T-helper 22 cell (primary cell): ENCODE measurements at places on chromosomes 6 and 20.

DNA sequence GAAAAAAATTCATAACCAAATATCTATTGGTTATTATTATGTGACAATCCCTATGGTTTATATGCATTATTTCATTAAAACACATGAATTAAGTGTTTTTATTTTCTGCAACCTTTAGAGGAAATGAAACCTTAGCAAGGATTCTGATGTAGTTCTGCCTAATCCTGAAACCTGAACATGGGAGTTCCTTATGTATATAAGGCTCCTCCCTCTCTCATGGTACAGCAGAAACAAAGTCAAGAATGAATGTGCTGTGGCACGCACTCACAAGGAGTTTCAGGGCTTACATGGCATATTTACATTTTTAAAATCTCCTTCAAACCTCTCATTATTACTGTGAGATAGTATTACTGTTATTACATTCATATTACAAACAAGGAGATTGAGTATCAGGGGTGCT, 426.4 kb upstream of the CITED2 start:
- no peak for DNase-seq

- DNase-seq = peak; percentile 16
Measured at GRCh38 chr6:156794546-156795354, 17.6 kb downstream of the ARID1B start.

GRCh38 chr20:61120595-61121515, 131.2 kb upstream of the CDH4 start:
- no peak for DNase-seq

GRCh38 chr20:51036226-51036625, 13.3 kb upstream of the KCNG1 start:
- DNase-seq = no peak

GRCh38 chr20:41984031-41984430, 365.9 kb upstream of the CHD6 start:
- DNase-seq = no peak

- no peak for DNase-seq
Measured at GRCh38 chr6:126217497-126217896, 122.4 kb upstream of the CENPW start.

- DNase-seq = no peak
Measured at GRCh38 chr6:3053231-3053508, 15.1 kb upstream of the RIPK1 start.

- no peak for DNase-seq
Measured at GRCh38 chr6:56580271-56580670, 62.4 kb downstream of the DST start.

DNA sequence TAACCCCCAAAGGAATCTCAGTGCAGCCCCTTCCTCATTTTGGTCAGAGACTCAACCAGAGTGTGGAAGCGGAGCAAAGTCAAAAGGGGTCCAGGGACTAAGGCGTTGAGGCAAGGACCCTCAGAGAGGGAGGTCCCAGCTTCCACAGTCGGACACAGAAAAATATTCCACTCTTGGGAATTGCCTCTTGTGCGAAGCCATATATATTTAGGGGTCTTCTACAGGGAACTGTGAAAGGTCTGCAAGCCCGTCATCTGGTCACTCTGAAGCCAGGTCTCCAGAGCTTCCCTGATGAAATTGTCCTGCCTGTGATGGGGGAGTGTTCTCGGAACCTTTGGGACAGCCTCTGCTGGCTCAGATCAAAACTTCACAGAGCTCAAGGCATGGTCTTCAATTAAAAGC, 160.8 kb downstream of the TBXT start:
- no peak for DNase-seq

GRCh38 chr20:57908704-57909630, 199.2 kb upstream of the PMEPA1 start:
- no peak for DNase-seq

DNA sequence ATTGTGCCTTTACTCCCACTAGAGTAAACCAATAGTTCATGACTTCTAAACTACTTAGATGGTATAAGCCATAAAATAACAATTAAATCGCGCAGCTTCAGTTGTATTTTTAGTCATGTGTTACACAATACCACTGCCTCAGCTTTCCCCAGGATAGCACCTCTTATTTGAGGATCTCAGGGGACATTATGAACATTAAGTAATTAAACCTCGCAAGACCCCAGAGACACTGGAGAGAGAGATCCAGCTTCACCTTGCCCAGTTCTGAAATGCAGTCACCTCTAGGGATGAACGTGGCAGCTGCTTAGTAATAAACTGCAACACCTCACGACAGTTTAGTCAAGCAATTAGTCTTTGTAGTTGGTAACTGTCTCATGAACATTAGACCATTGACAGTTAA, 87.1 kb downstream of the CFAP61 start:
- no peak for DNase-seq

DNA sequence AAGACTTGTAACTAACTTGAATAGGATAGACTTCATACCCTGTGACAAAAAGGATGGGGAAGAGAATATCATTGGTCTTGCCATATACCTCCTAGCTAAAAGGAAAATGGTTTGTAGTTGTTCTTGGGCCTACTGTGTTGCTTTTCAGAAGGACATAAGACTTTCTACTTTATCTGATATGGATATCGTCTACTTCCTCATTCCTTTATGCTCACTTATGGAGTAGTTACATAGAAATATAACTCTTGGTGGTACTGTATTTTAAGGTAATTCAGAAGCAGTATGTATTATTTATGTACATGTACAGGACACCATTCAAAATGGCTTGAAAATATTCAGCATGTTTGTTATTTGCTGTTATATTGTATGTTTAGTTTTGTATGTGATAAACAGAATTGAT, 8.0 kb downstream of the FAM217B start:
- DNase-seq = no peak

- no peak for DNase-seq
Measured at GRCh38 chr6:28251661-28252008, 434 bp downstream of the ZKSCAN4 start.

- DNase-seq = no peak
Measured at GRCh38 chr6:113397236-113397635, 459.9 kb upstream of the MARCKS start.

DNA sequence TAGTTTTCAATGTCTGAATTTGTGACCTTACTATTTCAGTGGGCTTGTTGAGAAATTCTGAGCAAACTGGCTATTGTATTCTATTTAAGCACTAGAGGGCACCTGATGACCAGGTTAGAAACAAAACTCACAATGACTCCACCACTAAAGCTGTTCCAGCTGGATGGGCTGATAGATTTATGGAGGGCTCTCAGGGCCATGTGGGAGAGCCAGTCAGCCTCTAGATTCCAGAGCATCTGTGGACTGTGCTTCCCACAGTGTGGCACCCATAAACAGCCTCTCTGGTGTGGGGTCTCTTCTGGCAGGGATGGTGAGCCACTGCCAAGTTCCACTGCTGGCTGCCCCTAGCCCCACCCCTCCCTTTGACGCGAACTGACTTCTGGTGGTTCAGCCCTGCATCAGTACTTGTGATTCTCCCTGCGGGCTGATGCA, 29.2 kb downstream of the C6orf58 start:
- no peak for DNase-seq

DNA sequence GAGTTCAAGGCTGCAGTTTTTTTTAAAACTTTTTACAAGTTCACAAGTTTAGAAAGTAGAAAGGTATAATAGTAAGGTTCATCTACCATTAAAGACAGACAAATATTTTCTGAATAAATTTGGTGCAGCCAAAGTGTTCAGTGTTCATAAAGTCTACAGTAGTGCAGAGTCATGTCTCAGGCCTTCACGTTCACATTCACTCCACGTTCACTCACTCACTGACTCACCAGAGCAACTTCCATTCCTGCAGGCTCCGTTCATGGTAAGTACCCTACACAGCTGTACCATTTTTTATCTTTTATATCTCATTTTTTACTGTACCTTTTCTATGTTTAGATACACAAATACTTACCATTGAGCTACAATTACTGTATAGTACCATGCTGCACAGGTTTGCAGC, 67.6 kb downstream of the B4GALT5 start:
- no peak for DNase-seq

DNA sequence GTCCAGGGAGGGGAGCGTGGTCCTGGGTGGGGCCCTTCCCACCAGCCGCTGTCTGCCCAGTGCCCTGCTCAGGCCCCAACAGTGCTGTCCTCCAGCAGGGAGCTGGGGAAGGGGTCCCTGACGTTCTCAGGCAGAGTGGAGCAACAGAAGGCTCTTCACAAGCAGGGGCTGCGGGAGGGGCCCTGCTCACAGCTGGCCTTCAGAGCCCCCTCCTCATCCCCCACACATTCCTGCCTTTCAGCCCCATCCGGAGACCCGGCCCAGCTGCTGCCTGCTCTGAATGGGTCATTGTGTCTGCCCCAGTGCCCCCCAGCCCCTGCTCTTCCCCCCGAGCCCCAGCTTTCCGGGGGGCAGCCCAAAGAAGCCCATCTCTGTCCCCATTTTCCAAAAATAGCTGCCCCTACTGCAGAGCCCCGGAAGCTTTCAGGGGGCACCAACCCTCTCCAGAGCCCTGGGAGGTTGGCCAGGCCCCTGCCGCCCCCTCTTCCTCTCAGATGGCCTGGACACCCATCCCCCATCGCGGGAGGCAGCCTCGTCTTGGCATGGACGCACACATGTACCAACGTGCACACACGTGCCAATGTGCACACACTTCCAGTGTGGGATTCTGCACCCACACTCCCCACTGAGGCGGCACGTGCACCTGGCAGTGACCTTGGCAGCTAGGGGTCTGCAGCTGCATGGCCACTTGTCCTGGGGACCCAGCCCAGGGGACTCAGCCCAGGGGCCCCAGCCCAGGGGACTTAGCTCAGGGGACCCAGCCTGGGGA, 3.7 kb downstream of the COL20A1 start:
- DNase-seq = no peak

DNA sequence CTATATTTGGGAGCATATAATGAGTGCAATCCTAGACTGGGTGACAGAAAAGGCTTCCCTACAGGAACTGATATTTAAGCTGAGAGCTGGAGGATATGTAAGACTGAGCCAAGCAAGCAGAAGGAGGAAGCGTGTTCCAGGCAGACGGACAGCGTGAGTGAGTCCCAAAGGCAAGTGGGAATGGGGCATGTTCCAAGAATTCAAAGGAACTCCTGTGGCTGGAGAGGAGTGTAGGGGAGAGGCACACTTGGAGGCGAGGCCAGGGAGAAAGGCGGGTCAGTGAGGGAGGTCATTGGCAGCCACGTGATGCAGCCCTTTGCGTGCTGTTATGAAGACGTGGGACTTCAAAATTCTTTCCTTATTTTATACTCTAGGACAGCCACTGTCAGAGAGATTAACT, 27.9 kb upstream of the SGK1 start:
- no peak for DNase-seq

GRCh38 chr6:125793863-125794262, 3.1 kb downstream of the NCOA7 start:
- DNase-seq = no peak

DNA sequence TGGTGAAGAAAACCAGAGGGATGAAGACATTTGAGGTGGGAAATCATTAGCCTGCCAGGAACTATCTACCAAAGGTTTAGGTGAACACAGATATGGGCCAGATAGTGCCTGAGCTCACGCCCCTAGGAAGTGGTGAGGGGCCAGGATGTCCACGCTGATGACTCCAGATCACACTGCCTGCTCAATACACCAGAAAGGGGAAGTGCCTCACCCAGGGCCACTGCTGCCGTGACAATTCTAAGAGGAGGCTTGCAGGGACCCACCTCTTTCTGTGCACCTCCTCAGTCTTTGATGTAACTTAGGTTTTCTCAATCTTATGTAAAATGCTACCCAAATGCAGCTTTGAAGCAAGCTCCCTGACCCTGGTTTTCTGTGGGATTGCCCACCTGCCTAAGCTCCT, 5.4 kb upstream of the RAB44 start:
- no peak for DNase-seq

DNA sequence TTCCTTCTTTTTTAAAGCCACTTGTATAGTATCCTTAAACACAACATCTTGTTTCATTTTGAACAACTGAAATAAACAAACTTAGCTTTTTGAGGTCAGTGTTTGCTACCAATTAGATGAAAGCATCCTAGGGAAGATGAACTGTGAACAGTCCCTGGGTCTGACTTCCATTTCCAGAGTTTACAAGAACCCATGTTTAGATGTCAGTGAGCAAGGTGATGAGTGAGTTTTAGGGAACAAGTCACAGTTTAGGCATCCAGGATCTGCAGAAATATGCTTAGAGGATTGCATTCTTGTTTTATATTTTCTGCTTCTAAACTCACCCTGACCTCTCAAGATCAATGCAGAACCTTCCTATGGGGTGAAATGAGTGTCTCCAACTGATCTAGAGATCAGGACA, 3.0 kb downstream of the ZC2HC1B start:
- no peak for DNase-seq

DNA sequence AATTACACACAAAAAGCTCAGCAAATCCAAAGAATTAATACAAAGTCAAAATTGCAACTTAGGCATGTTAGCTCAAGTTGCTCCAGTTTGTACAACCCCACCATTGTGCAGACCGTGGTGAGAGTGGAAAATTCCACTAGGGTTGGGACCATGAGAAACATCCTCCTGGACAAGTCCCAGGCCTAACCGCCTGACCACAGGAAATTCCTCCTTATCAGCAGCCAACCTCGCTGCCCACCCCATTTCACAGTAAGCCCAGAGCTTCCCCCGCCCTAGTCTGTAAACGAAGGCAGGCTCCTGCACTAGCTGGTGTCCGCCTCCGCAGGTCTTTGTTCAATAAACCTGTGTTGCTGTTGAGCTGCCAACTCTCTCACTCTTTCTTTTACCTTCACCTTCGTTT, 1023.3 kb downstream of the EYS start:
- DNase-seq = no peak

GRCh38 chr20:23278172-23278571, 72.4 kb upstream of the NXT1 start:
- DNase-seq = no peak

- DNase-seq = no peak
Measured at GRCh38 chr6:138241381-138241780, 23.1 kb upstream of the PBOV1 start.

DNA sequence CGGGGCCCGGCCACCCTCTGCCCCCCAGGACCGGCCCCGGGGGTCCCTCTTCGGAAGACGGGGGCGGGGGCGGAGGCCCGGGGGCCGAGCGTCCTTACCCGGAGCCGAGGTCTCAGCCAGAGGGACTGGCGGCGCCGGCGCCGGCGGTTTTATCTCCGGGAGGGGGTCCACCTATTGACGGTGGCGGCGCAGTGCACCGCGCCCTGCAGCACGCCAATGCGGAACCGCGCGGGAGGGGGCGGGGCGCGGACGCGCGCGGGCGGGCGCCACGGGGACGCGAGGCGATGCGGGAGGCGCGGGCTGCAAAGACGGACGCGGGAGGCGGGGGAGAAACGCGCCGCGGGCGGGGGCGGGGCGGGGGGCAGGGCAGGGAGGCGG, at the start of gene EEF1A2:
Gene EEF1A2, minus strand, starts transcription at position 124 of the 378 bp plus-strand sequence. CDS start 1,320 bp downstream, outside the sequence.
- peak; percentile 53 for DNase-seq

DNA sequence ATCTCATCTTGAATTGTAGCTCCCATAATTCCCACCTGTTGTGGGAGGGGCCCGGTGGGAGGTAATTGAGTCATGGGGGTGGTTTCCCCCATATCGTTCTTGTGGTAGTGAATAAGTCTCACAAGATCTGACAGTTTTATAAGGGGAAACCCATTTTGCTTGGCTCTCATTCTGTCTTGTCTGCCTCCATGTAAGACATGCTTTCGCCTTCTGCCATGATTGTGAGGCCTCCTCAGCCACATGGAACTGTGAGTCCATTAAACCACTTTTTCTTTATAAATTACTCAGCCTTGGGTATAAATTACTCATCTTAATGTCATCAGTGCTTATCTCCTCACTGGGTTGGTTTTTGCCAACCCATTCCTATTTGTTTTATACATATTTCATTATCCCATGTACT, 142.0 kb upstream of the GMDS start:
- DNase-seq = no peak
